Renal pelvis (tissue), 12 donors: ENCODE measurements at places on chromosomes 7 and 10. TPM values are rescaled to one million over a fixed set of nuclear protein-coding genes. Genes with fewer than 3 reads are reported as not detected.

CCDC6 gene
- polyA plus RNA-seq, result 37.7 TPM

- peak; percentile 39 for DNase-seq
These were observed 34.3 kb upstream of the MTPAP start for GRCh38 chr10:30383356-30383755.

DNA sequence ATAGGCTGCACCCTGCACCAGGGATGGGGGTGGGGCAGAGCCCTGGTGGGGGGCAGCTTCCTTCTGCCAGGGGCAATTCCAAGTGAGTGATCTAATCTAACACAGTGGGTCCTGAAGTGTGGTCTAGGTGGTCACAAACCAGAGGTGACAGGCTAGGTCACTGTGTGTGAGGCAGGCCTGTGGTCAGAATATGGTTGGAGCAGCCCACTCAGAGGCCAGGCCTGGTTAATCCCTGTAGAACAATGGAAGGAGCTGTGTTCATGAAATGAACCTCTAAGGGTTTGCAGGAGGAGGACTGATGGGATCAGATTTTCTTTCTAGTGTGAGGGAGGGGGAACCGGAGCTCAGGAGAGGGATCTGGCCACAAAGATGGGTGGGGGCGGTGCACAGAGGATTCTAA lies 10.0 kb upstream of the TSPAN14 start:
- no peak for DNase-seq

DNA sequence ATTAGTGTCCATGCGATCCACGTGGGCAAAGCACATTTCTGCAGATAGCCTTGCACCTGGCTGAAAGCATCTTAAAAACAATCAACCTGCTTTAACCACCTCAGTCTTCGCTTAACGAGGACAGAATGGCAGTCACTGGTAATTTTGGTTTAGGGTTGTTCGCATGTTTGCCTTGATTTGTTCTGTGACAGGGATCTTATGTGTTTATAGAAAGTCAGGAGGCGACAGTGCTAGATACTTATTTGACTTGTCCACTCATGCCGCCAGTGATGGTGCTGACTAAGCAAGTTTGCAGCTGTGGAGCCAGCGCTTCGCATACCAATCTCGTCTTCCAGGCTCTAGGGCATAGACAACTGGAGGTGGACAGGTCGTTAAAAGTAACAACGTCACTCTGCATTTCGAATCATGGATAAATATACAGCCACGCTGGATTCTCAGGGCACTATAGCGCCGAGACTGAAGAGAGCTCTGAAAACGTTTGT lies 1.2 kb upstream of the TMEM243 start:
- peak; percentile 46 for DNase-seq

FAM53B gene
- 30.9 TPM for polyA plus RNA-seq
